ENCODE measurements at places on chromosomes 6 and 20.

- DNase-seq: no peak
- H3K27me3 ChIP-seq: peaks cover 2% of the 10 kb centered on the region
- H3K27ac ChIP-seq: no peak overlapping the region
- no peaks in the 10 kb centered on the region for H3K4me1 ChIP-seq
- no peak overlapping the region for H3K4me3 ChIP-seq
These were observed 402.9 kb upstream of the RUNX2 start for GRCh38 chr6:44925100-44925739.

GRCh38 chr6:75283907-75284631, 523 bp downstream of the TMEM30A start:
- H3K27ac ChIP-seq: peak overlapping the region; percentile 80
- H3K4me3 ChIP-seq: peak overlapping the region; percentile 96
- no peaks in the 10 kb centered on the region for H3K27me3 ChIP-seq
- H3K4me1 ChIP-seq: peaks cover 6% of the 10 kb centered on the region
- no peaks in the 10 kb centered on the region for H3K36me3 ChIP-seq
- DNase-seq: no peak

DNA sequence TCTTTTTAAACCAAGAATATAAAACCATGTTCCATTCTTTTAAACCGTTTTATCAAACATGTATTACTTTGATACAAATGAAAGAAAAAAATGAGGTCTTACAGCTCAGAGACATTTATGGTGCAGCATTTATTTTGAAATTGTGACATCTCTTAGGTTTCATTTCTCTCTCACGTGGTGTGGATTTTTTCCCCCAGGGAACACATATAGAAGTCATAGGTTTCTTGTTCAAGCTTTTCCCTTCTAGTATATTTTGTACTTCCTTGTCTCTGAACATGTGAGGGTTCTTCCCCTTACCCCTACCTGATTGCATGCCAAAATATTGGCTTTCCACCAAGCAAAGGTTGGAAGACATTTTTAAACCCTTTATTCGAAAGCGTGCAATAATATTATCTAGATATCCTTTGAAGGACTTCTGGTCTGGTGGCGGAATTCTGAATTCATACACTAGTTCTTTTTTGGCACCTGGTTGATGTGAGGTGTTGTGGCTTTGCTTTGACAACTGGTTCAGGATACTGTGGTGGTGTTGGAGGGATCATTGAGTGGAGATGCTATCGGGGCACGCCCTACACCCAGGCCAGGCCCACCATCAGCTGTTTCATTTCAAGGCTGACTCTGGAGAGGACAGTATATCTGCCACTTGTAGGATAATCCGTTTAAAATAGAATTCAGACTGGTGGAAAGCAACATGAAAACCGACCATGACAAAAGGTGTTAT, 5.6 kb upstream of the FAM50B start:
- no peaks in the 10 kb centered on the region for H3K27me3 ChIP-seq
- H3K4me3 ChIP-seq: no peak overlapping the region
- DNase-seq: no peak

DNA sequence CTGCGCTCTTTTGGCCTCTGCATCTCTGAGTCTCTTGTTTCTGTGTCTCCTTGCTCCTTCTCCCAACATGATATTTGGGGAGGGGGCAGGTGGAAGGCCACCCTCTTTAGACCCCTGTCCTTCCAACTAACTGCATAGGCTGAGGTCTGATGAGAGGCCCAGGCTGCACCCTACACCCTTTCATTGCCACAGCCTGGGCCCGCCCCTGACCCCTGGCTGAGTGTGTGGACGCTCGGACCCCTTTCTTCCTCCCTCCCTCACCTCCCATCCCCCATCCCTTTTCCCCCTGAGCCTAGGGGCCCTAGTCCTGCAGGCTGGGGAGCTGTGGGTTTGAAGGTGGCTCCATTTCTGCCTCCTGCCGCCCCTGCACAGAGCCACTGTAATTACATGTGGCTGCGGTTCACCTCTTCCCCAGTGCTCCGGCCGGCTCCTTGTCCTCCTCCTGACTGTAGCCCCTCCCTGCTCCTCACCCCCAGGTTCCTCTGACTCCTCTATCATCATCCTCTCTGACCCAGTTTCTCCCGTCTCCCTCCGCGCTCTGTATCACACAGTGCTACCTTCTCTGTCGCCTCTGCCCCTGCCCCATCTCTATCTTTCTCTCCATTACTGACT, 6.8 kb downstream of the MDFI start:
- no peak overlapping the region for H3K27ac ChIP-seq
- peaks cover 2% of the 10 kb centered on the region for H3K4me1 ChIP-seq
- no peak overlapping the region for H3K4me3 ChIP-seq
- DNase-seq: no peak
- H3K36me3 ChIP-seq: no peaks in the 10 kb centered on the region
- no peaks in the 10 kb centered on the region for H3K27me3 ChIP-seq

DNA sequence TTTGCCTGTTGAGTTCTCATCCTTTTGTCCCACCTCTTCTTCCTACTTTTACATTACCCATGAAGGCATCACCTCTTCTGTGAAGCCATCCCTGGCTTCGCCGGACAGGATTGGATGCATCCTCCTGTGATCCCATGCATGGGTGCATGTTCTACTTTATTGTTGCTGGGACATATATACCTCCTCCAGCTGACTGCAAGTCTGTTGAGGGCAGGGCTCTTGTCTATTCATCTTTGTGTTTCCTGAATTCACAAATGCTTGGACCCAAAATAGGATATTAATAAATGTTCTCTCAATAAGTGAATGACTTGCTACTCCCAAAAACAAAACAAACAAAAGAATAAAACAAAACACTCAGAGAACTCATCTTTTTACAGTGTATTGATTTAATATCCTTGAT, 5.1 kb downstream of the MYB start:
- H3K4me1 ChIP-seq: peaks cover 8% of the 10 kb centered on the region
- H3K36me3 ChIP-seq: no peaks in the 10 kb centered on the region
- no peak for DNase-seq
- H3K4me3 ChIP-seq: no peak overlapping the region
- no peak overlapping the region for H3K27ac ChIP-seq

Data from ovary (tissue), 10 donors.